Foreskin melanocyte (primary cell): ENCODE measurements at places on chromosomes 13 and 19.

GRCh38 chr19:4815426-4816201 is 15.9 kb downstream of the TICAM1 start:
- peak; percentile 88 for DNase-seq

GRCh38 chr19:43476606-43477005 is 11.2 kb upstream of the LYPD3 start:
- peak; percentile 76 for DNase-seq

DNA sequence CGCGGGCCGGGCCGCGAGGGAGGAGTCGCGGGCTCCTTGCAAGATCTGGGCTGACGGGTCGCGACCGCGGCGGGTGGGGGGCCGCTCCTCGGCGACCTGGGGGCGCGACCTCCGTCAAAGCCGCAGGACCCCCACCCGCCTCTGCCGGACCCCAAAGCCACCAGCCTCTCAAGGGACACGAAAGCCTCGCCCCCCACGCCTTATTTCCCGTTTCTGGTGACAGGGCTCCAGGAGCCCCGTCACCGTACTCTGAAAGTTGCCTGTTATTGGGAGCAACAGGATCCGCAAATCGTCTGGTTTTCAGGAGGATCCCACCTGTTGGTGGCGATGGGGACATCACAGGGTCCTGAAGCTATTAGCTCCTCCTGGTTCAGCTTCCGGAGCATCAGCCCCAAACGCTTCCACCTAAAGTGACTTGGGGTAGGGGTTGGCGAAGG is 530 bp downstream of the MAU2 start:
- DNase-seq, result no peak

GRCh38 chr13:104779311-104779993 is 1713.2 kb upstream of the SLC10A2 start:
- DNase-seq, result no peak

DNA sequence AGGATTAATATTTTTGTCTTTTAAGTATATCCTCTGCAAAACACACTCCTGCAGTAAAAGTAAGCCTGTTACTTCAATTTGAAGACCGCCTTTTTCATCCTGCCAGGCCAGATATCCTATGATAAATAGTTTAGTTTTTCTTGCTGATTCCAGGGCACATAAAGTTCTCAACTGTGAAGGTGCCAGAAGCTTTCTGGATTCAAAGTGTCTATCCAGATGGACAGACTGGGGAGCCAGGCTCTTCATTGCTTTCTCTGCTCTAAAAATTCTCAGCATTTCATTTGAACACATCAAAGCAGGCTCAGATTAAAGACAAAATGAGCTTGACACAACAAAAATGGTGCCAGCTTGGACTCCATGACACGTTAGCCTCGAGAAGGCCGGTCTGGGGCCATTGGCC is 53.6 kb upstream of the UBL3 start:
- no peak for DNase-seq

DNA sequence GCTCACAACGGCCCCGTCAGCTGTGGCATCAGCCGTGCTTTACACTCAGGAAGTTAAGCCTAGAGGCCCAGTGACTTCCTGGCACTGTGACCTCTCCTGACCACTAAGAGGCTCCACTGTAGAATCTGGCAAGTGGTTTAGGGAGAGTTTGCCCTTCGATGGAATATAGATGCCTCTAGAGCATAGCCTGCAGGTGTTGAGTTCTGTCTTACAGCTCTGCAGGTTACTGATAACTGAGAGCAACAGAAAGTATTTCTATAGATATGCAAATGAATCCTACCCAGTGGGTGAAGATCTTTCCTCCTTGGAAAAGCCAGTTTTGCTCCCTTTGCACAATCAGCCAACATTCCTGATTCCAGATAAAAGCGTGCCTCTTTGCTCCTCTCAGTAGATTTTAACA is 35.8 kb downstream of the ATP12A start:
- no peak for DNase-seq

- DNase-seq, result no peak
Measured at GRCh38 chr19:1780272-1780958, 27.1 kb downstream of the ONECUT3 start.

DNA sequence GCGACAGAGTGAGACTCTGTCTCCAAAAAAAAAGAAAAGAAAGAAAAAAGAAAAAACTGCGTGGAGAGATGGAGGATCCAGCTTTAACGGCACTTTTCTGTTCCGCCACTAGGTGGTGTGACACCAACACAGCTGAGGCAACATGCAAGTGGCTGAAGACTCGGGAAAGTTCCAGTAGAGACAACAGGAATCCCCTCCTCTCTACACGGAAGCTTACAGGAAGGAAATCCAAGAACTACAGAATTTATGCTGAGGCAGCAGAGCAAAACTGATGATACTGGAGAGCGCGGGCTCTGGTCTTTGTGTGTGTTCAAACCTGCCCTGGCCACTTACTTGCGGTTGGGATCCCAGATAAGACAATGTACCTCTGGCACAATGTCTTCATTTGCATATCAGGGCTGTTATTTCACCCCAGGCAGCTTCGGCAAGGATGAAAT is 9.9 kb downstream of the RANBP3 start:
- peak; percentile 72 for DNase-seq

DNA sequence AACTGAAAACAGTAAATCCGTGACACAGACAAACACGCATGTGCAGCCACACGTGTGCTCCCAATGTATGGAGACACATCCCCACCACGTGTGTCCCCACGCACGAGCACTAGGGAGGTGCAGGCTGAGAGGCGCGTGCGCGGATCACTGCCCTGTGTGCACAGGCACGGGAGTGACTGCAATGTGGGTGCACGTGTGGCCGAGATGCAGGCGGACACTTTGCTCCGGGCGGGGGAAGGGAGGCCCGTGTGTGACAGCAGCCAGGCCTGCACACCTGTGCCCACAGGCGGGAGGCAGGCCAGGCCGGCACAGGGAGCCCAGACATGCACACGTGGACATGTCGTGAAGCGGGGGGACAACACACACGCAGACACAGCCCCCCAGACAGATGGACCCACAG is 77.0 kb downstream of the PTPRS start:
- DNase-seq, result no peak

DNA sequence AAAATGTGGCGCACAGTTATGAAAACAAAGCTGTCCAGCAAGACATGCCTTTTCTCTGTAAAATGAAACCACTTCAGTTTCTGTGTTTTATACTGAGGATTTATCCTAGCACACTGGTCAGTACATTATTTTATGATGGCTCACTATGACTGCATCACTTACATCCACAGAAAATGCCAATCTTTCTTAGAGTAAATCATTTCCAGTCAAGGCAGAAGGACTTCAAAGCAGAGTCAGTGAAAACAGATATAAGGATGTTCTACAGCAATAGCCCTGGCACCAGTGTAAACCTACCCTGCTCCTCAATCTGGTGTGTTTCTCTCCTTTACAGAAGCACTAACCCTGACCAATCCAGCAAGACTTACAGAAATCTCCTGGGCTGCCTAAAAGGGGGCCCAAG is 473.5 kb downstream of the GPC6 start:
- no peak for DNase-seq

DNA sequence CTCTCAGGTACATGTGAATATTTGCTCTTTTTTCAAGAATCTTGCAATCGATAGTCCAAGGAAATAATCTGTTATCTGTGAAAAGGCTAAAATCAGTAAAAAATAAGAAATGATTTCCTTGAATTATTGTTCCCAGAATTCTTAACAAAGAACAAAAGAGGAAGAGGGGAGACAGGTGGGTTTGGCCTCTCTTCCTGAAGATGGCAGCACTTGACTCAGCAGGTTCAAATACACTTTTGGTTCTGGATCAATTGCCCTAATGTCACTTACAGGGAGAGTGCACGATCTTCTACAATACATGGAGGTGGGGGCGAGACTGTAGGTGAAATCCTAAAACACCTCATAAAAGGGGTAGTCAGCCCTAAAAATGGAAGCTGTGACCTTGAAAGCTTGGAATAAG is 358.7 kb downstream of the IRS2 start:
- DNase-seq, result no peak

GRCh38 chr13:60538566-60538965 is 141.5 kb downstream of the TDRD3 start:
- DNase-seq, result no peak

- no peak for DNase-seq
Measured at GRCh38 chr13:108594153-108594552, 35.3 kb upstream of the MYO16 start.

DNA sequence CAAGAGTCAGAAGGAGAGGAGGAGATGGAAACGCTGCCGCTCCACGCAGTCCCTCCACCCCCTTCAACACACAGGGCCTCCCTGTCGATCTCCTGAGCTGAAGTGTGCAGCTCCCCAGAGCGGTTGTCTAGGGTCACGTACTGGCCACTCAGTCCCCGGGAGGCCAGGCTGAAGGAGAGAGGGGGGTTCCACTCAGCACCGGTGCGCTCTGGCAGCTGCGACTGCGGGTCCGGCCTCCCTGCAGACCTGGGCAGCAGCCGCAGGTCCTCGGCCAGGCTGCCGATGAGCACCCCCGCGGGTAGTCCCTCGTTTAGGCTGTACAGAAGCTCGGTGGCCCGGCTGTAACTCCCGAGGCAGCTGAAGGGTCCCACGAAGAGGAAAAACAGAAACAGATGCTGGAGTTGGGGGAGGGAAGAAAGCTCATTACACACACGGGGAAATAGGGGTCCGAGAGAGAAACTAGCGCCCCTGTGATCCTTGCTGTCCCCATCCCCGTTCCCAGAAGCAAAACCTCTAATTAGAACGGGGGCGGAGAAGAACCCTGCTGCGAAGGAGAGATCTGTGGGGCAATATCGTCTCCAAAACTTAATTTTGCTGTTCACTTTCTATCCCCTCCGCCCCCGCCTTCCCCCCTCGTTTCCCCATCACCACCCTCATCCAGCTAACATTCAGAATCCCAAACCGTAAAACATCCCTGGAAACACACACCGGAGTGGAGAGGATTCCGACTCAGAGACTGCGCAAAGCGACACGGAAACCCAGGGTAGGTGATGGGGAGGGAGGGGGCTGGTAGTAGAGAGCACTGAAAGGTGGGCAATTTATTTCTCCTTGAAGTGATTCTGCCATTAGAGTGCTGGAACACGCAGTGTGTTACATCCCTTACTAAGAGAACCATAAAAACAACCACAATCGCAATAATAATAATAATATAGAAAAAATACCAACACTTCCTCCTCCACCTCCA is 1.8 kb downstream of the PCDH20 start:
- DNase-seq, result no peak

DNA sequence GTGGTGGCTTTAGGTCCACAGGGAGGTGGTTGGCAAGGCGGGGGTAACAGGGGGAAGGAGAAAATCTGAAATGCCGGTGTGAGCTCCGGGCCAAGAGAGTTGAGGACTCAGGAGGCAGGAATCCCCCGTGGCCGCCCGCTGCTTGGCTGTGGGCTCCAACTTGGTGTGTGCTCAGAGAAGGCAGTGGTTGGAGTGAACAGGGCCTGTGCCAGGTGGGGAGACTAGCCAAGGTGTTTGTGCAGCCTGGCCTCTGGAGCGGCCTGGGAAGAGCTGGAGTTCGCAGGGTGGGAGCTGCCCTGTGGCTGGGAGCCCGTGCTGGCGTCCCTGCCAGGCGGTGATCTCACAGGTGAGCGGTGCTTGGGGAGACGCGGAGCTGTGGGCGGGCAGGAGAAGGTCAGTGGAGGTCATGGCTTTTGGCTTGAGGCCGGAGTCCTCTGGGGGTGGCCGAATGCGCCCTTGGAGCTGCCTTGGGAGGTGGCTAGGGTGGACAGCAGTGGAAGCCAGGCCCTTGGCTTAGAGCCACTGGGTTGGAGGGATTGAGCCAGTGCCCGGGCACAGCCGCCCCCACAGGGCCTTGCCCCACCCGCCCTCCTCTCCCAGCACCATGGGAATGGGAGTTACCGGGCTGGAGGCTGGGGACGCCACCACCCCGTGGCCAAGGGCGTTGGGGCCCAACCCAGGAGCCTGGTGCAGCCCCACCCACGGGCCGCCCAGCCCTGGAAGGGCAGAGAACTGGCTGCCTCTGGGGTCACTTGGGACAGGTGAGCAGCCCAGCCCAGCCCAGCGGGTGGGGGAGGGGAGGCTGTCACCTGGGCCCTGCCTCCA is 7.1 kb upstream of the CIRBP start:
- DNase-seq, result no peak

- peak; percentile 94 for DNase-seq
Measured at GRCh38 chr13:113178070-113178895, 19.8 kb downstream of the PROZ start.

DNA sequence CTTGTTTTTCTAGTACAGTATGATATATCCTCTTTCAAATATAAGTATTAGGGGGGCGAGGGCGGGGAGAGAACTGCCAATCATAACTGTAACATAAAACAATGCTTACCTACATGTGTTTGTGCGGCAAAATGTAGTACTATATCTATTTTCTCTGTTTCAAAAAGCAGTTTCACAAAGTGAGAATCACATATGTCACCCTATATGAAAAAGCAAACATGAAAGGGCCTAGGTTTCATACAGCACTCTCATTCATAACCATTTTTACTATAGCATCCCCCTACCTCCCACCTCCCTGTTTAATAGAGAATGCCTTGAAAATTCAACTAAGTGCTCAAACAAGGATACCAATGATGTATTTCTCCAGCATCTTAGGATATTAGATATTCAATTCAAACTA is 5.2 kb downstream of the TGDS start:
- no peak for DNase-seq

GRCh38 chr13:113783200-113783881 is 24.3 kb downstream of the TMEM255B start:
- no peak for DNase-seq

GRCh38 chr19:33639035-33639681 is 17.4 kb downstream of the CHST8 start:
- DNase-seq, result no peak

DNA sequence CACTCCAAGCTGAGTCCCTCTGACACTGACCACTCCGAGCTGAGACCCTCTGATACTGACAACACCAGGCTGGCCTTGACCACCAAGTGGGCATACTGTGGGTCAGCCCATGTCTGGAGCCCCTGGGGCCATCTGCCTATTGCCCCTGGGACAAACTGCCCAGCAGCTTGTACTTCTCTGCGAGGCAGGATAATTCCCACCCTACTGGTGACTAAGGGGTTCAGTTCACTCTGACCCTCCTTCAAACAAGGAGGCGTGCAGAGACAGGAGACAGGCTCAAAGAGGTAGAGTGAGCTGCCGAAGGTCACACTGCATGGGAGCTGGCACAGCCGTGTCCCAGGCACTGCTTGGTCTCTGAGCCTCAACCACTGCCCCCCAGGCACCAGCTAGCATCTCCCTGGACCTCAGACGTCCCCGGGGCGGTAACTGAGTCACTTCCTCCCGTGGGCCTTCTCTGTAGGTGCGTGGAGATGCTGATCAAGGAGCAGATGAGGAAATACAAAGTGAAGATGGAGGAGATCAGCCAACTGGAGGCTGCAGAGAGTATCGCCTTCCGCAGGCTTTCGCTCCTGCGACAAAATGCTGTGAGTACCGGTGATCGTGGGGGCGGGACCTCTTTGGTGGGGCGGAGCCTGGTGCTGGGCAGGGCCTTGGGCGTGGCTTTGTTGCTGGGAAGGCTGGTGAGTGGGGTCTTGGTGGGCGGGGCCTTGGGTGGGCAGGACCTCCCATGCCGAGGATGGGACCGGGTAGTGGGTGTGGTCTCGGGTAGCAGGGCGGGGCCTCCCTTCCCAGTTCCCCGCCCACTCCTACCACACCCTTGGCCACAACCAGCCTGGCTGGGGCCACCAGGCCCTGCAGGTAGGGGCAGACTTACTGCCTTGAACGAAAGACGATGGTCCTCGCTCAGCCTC is 5.8 kb upstream of the USE1 start:
- DNase-seq, result no peak
